Endothelial cell of coronary artery (primary cell): ENCODE measurements at places on chromosomes 1 and 21. TPM values are rescaled to one million over a fixed set of nuclear protein-coding genes. Genes with fewer than 3 reads are reported as not detected.

Gene IL22RA1
- under 0.01 TPM in 1 of 2 replicates, not detected in the other for total RNA-seq

Gene APOBEC4
- total RNA-seq: not detected in 2 replicates

Gene KRTAP22-2
- total RNA-seq: not detected in 2 replicates

Gene ANKRD65
- total RNA-seq: under 0.01 and 0.09 TPM in 2 replicates

Gene CD101
- under 0.01 and 0.09 TPM in 2 replicates for total RNA-seq

Gene SERPINC1
- total RNA-seq: not detected in 2 replicates

Gene TMEM81
- 1.1 and 2.1 TPM in 2 replicates for total RNA-seq

Gene OR2L13
- not detected in 2 replicates for total RNA-seq

Gene LMX1A
- not detected in 2 replicates for total RNA-seq

Gene C8B
- not detected in 2 replicates for total RNA-seq

Gene TEX38
- not detected in 2 replicates for total RNA-seq

Gene PPIAL4G
- total RNA-seq: not detected in 2 replicates

Gene F13B
- total RNA-seq: not detected in 2 replicates

Gene BARHL2
- total RNA-seq: not detected in 2 replicates

Gene PRDM16
- total RNA-seq: 0.18 and 1.5 TPM in 2 replicates

Gene SLC30A10
- not detected in 2 replicates for total RNA-seq

Gene GJA5
- 43.9 and 97.3 TPM in 2 replicates for total RNA-seq

Gene S1PR1
- 146 and 164 TPM in 2 replicates for total RNA-seq

Gene GBP5
- total RNA-seq: under 0.01 and 0.09 TPM in 2 replicates

Gene OSCP1
- total RNA-seq: 6.5 and 6.7 TPM in 2 replicates

Gene CHI3L2
- not detected in 2 replicates for total RNA-seq

Gene CTNNBIP1
- total RNA-seq: 49.1 and 67.2 TPM in 2 replicates

Gene TSPEAR
- not detected in 2 replicates for total RNA-seq

Gene SDCCAG8
- 39.0 and 48.5 TPM in 2 replicates for total RNA-seq

Gene CDC42BPA
- total RNA-seq: 82.9 and 98.4 TPM in 2 replicates

Gene TSSK3
- total RNA-seq: 0.18 and 0.19 TPM in 2 replicates

Gene CLCA4
- total RNA-seq: not detected in 2 replicates

Gene HSD3B2
- total RNA-seq: not detected in 2 replicates

Gene CYP4A11
- not detected in 2 replicates for total RNA-seq

Gene CENPF
- total RNA-seq: 15.2 and 46.5 TPM in 2 replicates

Gene PRAMEF9
- not detected in 2 replicates for total RNA-seq

Gene GNAT2
- total RNA-seq: not detected in 2 replicates

Gene NMNAT2
- 0.45 and 0.47 TPM in 2 replicates for total RNA-seq

Gene DLGAP3
- total RNA-seq: under 0.01 and 0.09 TPM in 2 replicates
